ENCODE measurements at places on chromosomes 16 and 17.

GRCh38 chr16:1283996-1284616 lies 25.3 kb upstream of the UBE2I start:
- DNase-seq, result no peak

DNA sequence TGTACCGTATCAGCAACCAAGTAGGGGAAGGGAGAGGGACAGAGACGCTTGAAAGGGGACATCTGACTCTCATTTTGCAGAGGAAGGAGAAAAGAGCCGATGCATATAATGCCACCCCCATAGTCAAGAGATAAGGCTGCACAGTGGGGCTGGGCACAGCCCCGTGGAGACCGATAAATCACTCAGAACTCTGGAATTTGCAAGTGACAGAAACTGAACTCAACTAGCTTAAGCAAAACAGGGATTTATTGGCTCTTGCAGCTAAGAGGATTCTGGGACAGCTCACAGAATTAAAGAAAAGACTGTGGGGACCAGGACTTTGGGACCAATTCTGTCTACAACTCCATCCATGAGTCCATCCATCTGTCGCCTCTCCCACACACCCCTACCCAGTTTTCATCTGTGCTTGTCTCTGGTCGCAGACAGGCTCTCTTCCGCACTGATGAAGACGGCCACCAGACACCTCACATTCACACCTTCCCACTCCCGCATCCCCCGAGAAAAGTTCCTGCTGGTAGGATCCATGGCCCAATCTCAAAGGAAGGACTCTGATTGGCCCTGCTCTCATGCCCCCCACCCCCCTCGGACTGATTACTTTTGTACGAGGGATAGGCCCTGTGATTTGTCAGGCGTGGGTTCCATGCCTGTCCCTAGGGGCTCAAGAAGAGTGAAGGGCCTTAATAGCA lies 105.9 kb upstream of the RPL38 start:
- no peak for DNase-seq

DNA sequence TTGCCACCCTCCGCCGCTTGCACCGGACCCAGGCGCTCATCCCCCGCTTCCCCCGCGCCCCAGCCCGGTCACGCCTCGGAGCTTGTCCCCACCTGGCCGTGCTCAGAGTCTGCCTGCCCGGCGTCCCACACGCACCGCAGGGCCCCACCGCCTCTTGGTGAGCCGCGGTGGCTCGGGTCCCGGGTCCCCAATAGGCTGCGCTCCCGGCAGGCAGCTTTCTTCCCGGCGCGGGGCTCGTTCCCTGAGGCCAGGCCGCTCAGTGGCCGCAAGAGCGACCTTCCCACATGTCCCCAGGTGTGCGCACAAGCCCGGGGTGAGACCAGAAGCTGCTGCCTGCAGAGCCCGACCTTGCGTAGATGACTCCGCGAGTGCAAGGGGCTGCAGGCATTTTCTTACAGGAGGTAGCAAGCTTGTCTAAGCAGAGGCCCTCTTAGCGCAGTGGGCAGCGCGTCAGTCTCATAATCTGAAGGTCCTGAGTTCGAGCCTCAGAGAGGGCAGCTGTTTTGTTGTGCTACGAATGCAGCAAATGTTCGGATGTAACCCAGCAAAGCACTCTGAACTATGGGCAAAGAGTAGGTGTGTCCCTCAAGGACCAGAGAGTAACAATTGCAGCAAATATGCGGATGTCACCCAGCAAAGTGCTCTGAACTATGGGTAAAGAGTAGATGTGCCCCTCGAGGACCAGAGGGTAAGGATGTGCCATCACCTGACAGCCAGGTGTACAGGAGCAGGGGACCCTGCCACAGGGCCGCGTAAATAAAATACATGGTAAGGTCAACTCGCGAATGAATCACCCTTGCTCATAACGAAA lies 15.6 kb downstream of the TLE7 start:
- peak; percentile 36 for DNase-seq

- no peak for DNase-seq
These were observed 31.9 kb upstream of the HOXB13 start for GRCh38 chr17:48760411-48760810.

All from activated naive CD8-positive, alpha-beta T cell treated with anti-CD3 and anti-CD28 coated beads, Interleukin-2, amount 50 U/mL, for 24 hours (primary cell).